Stimulated activated CD4-positive, alpha-beta T cell treated with anti-CD3 and anti-CD28 coated beads, Interleukin-1b, Interleukin-23, amount 100 ng/mL, for 1 hour (primary cell): ENCODE measurements at places on chromosomes 11 and 22.

DNA sequence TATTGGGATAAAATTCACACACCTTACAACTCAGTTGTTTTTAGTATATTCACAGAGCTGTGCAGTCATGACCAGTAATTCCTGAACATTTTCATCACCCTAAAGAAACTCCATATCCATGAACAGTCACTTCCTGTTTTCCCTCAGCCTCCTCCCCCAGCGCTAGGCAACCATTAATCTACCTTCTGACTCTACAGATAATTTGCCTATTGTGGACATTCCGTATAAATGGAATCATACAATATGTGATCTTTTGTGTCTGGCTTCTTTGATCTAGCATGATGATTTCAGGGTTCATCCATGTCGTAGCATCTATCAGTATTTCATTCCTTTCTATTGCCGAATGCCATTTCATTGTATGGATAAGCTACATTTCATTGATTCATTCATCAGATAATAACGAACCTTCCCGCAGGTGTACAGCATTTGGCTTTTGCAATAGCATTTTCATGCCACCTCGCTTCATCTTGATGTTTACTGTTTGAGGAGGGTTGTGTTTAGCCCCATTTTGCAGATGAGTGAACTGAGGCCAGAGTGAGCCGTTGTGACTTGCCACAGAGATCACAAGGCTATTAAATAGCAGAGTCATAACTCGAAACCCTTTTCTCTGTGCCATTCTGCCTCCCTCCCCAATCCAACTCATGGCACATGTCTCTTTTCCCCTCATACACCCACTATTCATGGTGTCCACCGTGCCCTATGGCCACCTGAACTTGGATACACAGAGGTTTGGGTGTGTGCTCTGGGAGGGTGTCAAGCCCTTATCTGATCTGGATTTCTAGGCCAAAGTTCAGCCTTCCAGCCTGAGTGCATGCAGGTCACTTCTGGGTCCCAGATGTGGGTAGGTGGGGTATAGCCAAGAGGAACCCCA is 11.1 kb upstream of the MYH9 start:
- no peak for DNase-seq

DNA sequence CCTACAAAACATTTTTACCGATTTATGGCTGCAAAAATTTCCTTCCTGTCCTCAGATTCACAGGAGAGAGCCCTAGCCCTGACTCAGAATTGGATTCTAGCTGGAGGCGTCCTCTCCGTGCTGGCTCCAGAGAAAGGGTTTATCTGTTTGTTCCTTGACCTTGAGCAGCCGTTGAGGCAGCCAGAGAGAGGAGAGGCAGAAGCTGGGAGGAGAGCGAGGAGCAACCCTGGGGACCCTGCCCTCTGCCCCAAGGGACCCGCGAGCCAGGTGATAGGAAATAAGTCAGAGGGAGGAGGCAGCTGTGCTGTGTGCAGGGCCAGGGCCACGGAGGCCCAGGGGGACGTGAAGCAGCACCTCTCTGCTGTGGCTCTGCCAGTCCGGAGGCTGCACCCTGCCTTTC is 75.6 kb downstream of the IGLL1 start:
- no peak for DNase-seq

GRCh38 chr22:27879923-27880322 is 39.1 kb downstream of the PITPNB start:
- no peak for DNase-seq

DNA sequence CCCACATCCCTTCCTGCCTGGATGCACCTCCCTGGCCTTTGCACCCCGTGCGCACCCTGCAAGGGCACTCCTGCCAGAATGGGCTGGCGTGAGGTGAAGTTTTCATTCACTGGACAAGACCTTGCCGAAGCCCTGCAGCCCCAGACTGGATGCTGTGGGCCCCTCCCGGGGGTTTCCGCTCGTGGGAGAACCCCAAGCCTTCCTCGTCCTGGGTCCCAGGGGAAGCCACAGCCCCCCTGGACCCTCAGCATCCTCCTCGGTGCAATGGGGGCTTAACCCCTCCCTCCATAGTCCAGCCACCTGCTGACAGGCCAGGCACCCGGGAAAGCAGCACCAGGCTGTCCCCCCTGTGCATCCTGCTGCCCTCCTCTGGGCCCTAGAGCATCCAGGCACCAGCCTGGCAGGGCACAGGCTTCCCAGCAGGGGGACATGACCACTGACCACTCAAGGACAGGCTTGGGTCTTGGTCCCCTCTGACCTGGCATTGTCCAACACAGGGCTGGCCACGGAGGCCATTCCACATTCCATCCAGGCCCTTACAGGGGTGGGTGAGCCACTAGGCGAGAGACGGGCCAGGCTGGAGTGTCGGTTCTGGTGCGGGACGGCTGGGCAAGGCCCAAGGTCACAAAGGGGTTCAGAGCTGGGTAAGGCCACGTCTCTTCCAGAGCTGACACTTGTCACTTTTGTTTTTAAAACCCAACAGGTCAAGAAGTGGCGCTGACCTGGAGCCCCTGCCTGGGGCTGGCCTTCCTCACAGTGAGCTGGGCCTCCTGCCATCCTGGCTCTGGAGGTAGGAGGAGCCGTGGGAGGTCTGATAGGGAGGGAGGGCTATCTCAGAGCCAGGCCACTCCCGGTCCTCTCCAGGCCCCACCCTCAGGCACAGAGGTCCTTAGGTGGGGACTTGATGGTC is 41.5 kb upstream of the PPARA start:
- no peak for DNase-seq

DNA sequence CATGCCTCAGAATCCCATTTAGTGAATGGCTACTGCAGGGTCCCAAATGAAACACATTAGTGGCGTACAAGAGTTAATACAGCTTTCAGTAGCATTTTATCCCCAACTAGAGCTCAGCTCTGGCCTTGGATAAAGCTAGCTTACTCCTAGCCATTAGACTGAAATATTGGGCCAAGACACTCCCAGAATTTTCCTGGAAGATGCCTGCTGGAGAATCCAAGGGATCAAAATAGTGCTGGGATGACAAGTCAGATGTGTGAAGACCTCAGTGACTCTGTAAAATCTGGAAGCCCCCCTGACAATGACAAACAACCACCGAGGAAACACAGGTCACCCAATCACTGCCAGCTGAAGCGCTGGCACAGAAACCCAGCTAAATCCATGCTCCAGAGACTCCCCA is 303.1 kb upstream of the SORL1-AS1 start:
- DNase-seq: no peak
